ENCODE measurements at places on chromosomes 16 and 17.

DNA sequence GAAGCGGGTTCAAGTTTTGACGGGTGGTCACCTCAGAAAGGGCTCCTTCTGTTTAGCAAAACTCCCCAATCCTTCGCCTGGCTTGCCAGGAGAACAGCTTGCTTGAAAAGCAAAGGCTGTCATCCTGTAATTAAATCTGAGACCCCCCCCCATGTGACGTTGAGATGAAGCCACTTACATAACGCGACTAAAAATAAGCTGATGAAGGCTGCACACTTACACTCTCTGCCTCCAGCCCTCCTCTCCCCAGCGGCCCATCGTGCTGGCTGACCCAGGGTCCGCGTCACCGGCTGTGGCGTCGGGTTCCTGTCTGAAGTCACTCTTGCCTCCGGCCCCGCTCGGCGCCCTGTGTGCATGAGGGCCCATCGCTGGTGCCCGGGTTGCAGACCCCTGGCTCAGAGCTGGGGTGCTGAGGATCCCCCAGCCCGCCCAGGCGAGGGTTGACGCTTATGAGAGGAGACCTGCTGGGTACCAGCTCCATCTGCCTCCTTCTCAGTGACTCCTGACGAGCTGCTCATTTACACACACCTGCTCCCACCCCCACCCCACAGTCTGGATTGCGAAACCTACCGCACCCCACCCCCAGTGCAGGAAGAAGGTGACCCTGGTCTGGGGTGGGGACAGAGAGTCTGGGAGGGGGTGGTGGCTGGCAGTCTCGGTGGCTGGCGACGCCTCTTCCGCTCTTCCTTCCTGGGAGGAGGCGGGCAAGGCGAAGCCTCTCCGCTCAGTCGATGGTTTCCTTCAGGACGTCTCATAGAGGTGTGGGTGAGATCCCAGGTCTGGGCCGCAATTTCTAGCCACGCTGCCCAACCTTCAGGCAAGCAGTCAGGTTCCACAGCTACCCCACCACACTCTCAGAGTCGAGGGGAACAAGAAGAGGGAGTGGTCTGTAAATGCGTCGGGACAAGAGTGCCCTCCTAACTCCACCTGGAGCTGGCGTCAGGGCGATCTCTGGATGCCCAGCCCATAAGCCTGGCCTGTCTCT lies 3.1 kb upstream of the BAIAP2 start:
- no peak for DNase-seq

DNA sequence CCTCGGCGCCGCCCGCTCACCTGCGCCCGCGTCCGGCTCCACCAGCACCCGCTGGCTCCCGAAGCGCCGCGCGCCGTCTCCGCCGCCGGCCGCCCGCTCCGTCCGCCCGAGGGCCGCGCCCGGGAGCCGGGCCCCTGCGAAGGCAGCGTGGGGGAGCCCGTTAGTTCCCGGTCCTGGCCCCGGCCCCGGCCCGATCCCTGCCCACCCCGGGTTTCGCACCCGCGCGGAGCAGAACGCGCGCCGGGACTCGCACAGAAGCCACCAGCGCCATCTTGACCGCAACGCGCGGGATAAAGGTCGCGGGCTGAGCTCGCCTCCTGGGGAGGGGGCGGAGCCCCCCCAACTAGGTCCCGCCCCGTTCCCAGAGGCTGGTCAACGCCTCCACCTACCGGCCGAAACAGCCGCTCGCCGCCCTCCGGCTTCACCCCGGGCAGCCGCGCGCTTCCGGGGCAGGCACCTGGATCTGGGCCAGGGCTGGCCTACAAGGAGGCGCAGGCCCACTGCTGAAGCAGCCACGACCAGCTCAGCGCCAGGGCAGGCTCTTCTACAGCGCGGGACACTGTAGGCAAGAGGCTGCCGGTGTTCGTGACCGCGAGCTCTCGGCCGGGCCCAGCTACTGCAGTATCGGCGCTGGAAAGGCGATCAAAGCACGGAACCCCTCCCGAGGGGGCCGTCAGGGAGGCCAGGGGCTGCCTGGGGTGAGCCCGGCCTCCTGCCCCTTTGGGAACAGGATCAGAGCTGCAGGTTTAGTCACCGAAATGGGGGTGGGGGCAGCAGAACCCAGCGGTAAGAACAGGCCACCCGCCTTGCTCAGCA lies at the start of gene ECI1:
ECI1 (minus strand) TSS at position 292 of the 816 bp plus-strand sequence; CDS start at position 271, 21 bp downstream.
- peak; percentile 86 for DNase-seq

DNA sequence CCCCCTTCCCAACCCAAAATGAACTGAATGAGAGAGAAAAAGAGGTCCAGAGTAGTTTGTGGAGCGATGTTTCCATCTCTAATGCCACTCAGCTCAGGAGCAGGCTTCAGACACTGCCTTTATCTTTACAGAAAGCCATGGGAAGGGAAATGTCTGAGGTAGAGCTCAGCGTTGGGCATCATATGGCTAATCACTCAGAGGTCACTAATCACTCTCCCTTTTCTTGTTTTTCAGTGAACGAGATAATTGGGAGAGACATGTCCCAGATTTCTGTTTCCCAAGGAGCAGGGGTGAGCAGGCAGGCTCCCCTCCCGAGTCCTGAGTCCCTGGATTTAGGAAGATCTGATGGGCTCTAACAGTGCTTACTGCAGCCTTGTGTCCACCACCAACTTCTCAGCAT lies 9.8 kb downstream of the ESRP2 start:
- no peak for DNase-seq

- peak; percentile 27 for DNase-seq
Measured at GRCh38 chr17:31488264-31488981, 96.9 kb downstream of the RAB11FIP4 start.

- DNase-seq: no peak
Measured at GRCh38 chr17:19445105-19445504, 34.1 kb downstream of the RNF112 start.

- no peak for DNase-seq
Measured at GRCh38 chr17:72996791-72997190, 95.7 kb downstream of the SLC39A11 start.

DNA sequence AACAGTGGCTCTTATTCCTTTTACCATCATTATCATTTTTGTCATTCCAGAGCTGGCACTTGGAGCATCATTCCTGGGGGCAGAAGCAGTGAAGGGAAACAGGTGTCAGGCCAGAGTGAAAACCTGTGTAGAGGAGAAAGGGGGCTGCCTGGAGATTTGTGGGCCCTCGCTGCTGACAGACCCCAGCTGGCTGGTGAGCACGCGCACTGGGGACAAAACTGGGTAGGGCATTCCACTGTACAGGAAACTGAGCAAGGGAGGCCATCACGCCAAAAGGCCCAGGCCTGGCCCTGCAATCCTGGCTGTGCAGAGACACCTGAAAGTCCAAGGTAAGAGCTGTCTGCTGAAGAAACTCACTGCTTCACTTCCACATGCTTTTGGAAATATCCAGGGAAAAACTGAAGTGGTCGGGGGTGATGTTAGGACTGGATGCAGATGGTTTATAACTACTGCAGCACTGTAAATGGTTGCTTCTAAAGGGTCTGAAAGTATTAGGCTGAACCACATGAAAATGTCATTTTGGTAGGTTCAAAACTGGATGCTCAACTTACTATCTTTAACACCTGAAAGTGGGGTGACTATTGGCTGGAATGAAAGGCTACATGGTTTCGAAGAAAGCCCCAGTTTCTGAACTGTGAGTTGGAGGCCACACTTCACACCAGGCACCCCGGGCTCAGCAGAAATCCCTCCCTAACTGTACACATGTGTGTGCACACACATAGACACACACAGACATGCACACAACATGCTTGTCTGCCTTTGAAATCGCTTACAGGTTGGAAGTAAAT lies 225.0 kb downstream of the C16orf78 start:
- DNase-seq: no peak

DNA sequence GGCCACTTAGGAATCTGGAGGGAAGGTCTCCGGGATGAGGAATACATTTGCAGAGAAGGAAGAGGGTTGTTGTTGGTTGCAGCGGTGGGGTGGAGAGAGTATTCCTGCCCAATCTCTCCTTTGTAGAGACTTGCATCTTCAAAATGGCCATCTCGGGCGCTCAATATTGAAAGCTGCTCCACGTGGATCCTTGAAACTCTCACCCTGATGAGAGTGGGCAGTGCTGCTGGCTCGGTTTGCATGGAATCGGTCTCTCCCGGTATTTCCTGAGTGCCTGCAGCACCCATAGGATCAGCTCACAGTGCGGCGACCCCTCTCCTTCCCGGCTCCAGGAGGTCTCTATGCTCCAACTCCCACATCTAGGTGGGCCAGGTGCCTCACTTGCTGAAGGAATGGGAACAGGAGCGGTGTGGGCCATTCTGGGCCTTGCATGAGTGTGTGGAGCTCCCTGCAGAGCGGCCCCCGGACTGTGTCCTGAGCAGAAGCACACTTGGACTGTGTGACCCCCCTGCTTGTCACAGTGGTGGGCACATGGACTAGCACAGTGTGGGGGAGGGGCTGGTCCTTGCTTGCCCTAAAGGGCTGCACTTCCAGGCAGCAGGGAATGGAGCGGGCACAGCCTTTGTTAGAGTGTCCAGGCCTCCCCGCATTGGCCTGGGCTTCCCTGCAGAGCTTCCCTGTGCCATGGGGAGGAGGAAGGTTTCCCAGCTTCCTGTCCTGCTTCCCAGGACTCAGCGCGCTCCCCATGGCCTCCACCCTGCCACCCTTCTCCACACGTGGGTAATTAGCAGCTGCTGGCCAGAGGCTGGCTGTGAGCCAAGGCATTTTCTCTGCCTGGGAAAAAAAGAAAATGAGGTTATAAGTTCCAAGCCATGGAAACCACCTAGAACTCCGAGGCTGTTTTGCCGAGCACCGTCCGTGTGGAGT lies 139.3 kb downstream of the IRF8 start:
- no peak for DNase-seq

GRCh38 chr17:17104494-17104893 lies 62.2 kb downstream of the MPRIP start:
- peak; percentile 30 for DNase-seq

- no peak for DNase-seq
Measured at GRCh38 chr16:2370721-2371120, 30.2 kb upstream of the ABCA3 start.

DNA sequence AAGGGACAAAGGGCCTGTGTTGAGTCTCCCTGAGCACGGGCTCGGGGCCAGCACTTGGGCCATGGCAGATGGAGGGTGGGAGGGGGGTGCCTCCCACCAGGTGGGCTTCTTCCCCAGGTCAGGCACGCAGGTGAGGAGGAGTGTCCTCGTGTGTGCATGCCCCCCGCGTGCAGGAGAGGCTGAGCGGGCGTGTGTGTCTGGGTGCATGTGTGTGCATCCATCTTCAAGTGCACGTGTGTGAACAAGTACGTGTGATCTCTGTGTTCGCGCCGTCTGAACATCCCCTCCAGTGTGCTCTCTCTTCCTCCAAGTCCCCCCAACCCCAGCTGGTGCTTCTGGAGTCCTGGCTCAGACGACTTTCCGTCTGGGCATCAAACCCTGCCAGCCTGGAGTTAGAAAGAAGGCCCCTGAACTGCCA lies 2.7 kb upstream of the ZG16B start:
- DNase-seq: no peak

- DNase-seq: no peak
Measured at GRCh38 chr17:33716957-33717356, 423.9 kb upstream of the ASIC2 start.

- no peak for DNase-seq
Measured at GRCh38 chr16:57191056-57191571, 5.0 kb downstream of the RSPRY1 start.

DNA sequence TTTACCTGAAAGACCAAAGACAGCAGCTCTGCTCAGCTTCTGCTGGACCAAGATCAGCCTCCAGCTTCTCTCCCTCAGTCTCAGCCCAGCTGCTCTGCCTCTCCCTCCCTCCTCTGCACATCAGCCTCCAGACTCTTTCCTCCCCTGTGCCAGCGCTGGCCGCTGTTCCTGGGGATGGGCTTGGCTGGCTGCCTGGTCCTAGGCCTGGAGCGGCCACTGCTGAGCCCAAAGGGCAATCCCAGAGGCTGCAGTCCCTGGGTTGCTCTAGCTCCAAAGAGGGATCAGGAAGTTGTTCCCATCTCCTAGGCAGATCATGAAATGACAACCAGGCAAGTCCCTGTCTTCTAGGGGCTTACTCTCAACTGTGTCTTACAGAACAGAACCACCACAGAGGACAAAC lies 31.3 kb downstream of the DCUN1D3 start:
- DNase-seq: peak; percentile 86

DNA sequence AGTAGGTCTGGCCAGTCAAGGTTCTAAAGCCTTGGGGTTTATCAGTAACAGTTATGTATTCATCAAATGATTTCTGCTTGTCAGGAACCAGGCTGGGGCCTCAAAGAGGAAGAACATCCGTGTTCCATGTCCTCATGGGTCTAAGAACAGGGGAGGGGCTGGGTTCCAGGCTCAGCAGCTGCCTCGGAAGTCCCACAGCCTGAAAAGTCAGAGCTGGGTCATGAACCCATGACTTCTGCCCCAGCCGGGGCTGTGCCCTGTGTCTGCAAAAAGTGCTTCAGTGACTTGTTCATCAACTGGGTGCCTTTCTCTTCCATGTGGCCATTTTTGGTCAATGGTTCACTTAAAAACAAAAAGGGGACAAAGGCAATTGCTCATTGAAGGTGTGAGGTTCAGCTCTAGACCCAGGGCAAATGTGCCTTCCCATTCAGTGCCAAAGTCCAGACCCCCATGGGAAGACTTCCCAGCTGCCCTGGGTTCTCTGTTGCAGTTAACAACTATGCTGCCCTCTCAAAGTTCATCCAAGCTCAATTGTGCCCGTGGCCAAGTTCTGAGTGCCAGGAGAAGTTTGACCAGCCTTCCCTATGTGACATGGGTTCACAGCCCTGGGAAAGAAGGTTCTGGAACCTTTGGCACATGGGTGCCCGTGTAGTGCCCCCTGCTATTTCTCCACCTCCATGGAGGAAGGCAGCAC lies 18.5 kb downstream of the TBKBP1 start:
- no peak for DNase-seq

- no peak for DNase-seq
Measured at GRCh38 chr16:69745232-69745612, 9.5 kb downstream of the NOB1 start.

GRCh38 chr17:5014357-5014756 lies 16.6 kb downstream of the KIF1C start:
- no peak for DNase-seq

GRCh38 chr17:499951-500461 lies 147.4 kb upstream of the RPH3AL start:
- no peak for DNase-seq

GRCh38 chr16:22306788-22307187 lies 9.6 kb downstream of the POLR3E start:
- no peak for DNase-seq

GRCh38 chr17:65664266-65664665 lies 102.8 kb upstream of the AXIN2 start:
- DNase-seq: no peak

- DNase-seq: no peak
Measured at GRCh38 chr16:86050591-86051367, 151.8 kb downstream of the IRF8 start.

- DNase-seq: no peak
Measured at GRCh38 chr16:87823181-87823929, 46.0 kb downstream of the SLC7A5 start.

Data from hippocampal formation (tissue), 2 donors.